Liver (tissue), 10 donors: ENCODE measurements at places on chromosomes 3 and 15. TPM values are rescaled to one million over a fixed set of nuclear protein-coding genes. Genes with fewer than 3 reads are reported as not detected.

DNA sequence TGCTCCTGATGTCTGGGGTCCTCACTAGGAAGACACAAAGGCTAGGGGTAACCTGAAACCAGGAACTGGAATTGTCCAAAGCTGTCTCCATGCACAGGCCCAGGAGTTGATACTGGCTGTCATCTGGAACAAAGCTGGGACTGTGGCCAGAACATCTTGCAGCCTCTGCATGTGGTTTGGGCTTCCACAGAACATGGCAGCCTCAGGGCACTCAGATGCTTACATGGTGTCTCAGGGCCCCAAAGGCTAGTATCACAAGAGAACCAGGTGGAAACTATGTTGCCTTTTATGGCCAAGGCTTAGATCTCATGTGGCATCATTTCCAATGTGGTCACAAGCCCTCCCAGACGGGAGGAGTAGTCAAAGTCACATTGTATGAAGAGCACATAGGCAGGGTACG, 335.2 kb upstream of the TRIM42 start:
- no peaks in the 10 kb centered on the region for H3K36me3 ChIP-seq
- H3K27me3 ChIP-seq: no peaks in the 10 kb centered on the region

- H3K27ac ChIP-seq: no peak overlapping the region
- H3K36me3 ChIP-seq: no peaks in the 10 kb centered on the region
- no peaks in the 10 kb centered on the region for H3K27me3 ChIP-seq
- no peak for DNase-seq
Measured at GRCh38 chr15:38682861-38683260, 118.2 kb upstream of the RASGRP1 start.

DNA sequence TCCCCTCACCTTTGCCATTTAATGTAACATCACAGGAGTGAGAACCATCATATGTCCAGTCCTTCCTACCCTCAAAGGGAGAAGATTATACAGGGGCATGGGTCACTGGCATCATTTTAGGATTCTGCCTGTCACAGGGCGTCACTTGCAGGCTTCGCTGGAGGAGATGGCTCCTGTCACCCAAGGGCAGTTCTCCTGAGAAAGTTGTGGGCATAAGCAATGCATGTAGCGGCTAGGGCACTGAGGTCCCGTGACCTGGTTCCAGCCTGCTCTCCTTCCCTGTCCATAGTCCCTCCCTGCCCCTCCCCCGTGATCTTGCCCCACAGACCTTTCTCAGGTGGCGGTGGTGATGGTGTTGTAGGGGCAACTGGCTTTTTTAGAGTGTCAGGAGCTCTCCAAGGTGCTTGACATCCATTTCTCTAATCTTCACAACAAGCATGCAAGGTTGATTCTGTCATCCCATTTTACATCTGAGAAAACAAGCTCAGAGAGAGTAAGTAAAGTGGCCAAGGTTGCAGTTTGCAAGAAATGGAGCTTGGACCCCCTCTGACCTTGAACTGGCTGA, 241.5 kb upstream of the CTDSPL start:
- no peaks in the 10 kb centered on the region for H3K36me3 ChIP-seq
- H3K27ac ChIP-seq: no peak overlapping the region
- no peak for DNase-seq
- H3K4me3 ChIP-seq: no peak overlapping the region

DNA sequence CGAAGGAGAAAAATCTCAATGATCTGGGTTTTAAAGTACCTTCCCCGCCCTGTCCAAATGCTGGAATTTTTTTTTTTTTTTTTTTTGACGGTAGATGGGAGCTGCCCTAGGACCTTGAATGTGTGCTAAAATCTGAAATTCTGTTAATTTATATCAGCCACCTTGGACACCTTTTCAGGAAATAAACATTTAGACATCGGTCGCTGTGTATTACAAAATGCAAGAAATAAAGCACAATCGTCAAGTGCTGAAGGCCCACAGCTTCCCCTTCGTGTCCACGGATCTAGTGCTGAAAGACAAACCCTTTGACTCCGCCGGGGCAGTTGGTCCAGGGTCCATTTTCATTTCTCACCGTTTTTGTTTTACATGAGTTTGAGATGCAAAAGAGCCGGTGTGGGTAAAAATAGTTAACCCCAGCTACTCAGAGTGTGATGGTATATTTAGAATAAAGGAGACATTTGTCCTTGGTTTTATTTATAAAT, 90.2 kb upstream of the CHD2 start:
- peak overlapping the region; percentile 100 for H3K27ac ChIP-seq
- H3K4me3 ChIP-seq: peak overlapping the region; percentile 54

DNA sequence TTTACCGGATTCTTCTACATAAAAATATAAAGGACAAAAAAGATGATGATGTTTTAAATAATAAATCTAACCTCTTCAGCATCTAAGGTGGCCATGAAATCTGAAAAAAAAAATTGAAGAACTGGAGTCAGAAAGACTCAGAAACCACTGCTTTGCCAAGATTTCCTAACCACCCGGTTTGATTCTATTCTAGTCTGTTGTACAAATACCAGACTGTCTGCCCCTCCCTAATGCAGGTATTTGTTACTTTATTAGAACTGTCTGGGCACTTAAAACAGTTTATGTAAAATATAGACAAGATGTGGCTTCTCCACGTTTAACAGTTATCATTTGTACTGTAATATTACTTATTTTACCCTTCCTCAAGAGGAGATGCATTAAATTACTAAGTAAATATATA, 48.8 kb downstream of the UACA start:
- no peaks in the 10 kb centered on the region for H3K27me3 ChIP-seq
- H3K4me1 ChIP-seq: peaks cover 2% of the 10 kb centered on the region
- no peak overlapping the region for H3K27ac ChIP-seq
- H3K4me3 ChIP-seq: no peak overlapping the region
- no peak for DNase-seq

CLDN16 gene
- 0.89 TPM for total RNA-seq

SEMA6D gene
- total RNA-seq: 4.5 TPM

DNA sequence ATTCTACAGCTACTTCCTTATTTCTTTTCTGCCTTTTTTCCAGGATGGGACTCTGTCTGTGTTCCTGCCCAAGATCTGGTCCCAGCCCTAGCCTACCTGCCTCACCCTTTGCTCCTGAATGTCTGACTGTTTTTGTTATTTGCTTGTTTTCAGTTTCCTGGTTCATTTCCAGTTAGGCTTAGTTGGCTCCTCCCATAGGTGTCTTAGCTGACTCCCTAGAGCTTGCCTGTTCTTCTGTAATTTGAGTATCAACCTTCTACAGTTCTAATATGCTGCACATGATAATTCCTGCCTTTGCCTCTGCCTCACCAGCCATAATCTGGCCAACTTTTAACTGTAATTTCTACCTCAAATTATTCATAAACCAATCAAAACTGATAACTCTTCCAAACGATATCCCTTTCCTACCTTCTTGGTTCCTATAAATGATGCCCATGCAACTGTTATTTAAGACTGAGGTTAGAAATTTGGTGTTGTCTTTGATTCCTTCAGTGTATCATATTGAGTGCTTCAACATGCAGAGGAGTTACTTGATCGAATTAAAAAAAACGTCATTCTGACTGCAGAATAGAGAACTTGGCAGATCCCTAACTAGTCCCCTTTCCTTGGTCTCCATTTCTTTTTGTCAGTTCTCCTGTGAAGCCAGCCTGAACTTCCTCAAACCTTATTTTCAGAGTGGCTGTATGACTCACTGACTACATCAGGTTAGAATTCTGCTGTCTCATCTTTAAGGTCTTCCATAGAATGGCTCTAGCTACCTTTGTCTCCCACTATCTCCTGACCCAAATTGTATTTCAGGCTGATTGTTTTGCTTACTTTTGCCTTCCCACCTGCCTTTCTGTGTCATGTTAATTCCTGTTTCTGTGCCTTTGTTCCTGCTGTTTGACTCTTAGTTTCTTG, 8.4 kb downstream of the GOLM2 start:
- H3K36me3 ChIP-seq: no peaks in the 10 kb centered on the region
- no peak for DNase-seq
- H3K4me1 ChIP-seq: no peaks in the 10 kb centered on the region
- H3K27ac ChIP-seq: peak overlapping the region; percentile 27
- H3K4me3 ChIP-seq: no peak overlapping the region

GRCh38 chr3:78986416-78987101, 781.2 kb downstream of the ROBO1 start:
- DNase-seq: no peak
- no peak overlapping the region for H3K4me3 ChIP-seq
- H3K27ac ChIP-seq: no peak overlapping the region
- no peaks in the 10 kb centered on the region for H3K36me3 ChIP-seq

GRCh38 chr15:55766676-55767075, 23.7 kb upstream of the PRTG start:
- no peak for DNase-seq
- H3K4me3 ChIP-seq: no peak overlapping the region
- H3K4me1 ChIP-seq: no peaks in the 10 kb centered on the region
- H3K27me3 ChIP-seq: no peaks in the 10 kb centered on the region

GRCh38 chr3:43549626-43550290, 72.1 kb downstream of the ANO10 start:
- no peak overlapping the region for H3K4me3 ChIP-seq
- no peaks in the 10 kb centered on the region for H3K4me1 ChIP-seq
- H3K27ac ChIP-seq: no peak overlapping the region
- DNase-seq: no peak
- H3K36me3 ChIP-seq: no peaks in the 10 kb centered on the region
- no peaks in the 10 kb centered on the region for H3K27me3 ChIP-seq

DNA sequence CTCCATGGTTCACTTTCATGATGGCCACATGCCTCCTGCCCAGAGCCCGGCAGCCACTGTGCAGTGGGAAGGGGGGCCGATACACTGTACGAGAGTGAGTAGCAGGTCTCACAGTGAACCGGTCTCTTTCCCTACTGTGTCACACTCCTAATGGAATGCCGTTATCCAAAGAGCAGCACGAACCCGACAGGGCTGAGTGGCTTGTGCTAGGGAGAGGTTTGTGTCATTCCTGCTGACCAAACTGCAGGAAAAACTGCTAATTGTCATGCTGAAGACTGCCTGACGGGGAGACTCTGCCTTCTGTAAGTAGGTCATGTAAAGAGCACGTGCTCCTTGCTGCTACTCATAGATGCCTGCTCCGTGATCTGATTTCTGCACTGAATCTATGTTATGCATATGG, 105.1 kb downstream of the ARPP21 start:
- no peak overlapping the region for H3K27ac ChIP-seq
- no peak overlapping the region for H3K4me3 ChIP-seq
- H3K36me3 ChIP-seq: no peaks in the 10 kb centered on the region
- H3K27me3 ChIP-seq: no peaks in the 10 kb centered on the region

DNA sequence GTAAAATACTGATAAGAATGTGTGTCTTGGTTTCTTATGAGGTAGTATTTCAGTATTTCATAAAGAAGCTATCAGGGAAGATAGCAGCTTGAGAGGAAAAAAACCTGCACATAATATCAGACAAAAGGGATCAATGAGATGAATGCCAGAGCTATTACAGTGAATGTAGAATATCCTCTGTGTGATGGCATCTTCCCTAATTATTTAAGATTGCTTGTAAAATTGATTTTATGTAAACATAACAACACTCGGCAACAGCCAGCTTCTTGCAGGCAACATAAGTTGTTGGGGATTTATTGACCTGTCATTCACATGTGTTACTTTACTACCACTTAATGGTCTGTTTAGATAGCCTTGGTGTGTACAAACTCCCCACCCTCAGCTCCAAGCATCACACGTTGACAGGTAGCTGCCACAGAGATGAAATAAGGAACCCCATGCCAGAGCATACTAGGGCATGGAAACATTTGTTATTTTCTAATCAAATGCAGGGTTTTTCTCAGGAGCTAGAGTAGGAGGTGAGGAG, 49.2 kb upstream of the RARB start:
- no peaks in the 10 kb centered on the region for H3K27me3 ChIP-seq
- H3K27ac ChIP-seq: no peak overlapping the region
- no peak for DNase-seq

- DNase-seq: no peak
- no peaks in the 10 kb centered on the region for H3K4me1 ChIP-seq
- no peaks in the 10 kb centered on the region for H3K27me3 ChIP-seq
- no peaks in the 10 kb centered on the region for H3K36me3 ChIP-seq
- no peak overlapping the region for H3K4me3 ChIP-seq
Measured at GRCh38 chr15:39230205-39230907, 350.5 kb upstream of the THBS1 start.

GRCh38 chr3:172965256-172965655, 175.8 kb downstream of the SPATA16 start:
- H3K4me3 ChIP-seq: no peak overlapping the region
- no peaks in the 10 kb centered on the region for H3K4me1 ChIP-seq
- H3K27ac ChIP-seq: no peak overlapping the region
- no peaks in the 10 kb centered on the region for H3K27me3 ChIP-seq
- no peak for DNase-seq

DNA sequence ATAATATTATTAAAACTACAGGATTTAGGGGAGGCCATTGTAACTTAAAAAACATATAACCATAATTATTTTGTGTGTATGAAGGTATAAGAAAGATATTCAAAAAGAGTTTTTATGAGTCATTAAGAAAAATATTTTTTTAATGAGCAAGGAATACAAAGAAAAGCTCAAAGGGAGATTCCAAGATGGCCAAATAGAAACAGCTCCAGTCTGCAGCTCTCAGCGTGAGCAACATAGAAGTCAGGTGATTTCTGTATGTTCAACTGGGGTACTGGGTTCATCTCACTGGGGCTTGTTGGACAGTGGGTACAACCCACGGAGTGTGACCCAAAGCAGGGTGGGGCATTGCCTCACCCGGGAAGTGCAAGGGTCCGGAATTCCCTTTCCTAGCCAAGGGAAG, 336.1 kb downstream of the TBL1XR1 start:
- no peaks in the 10 kb centered on the region for H3K27me3 ChIP-seq
- no peak overlapping the region for H3K27ac ChIP-seq
- H3K36me3 ChIP-seq: no peaks in the 10 kb centered on the region
- DNase-seq: no peak
- no peak overlapping the region for H3K4me3 ChIP-seq

PTPRG gene
- 35.6 TPM for total RNA-seq

- H3K4me3 ChIP-seq: no peak overlapping the region
- H3K36me3 ChIP-seq: no peaks in the 10 kb centered on the region
- H3K27ac ChIP-seq: no peak overlapping the region
- no peak for DNase-seq
Measured at GRCh38 chr3:63167113-63167512, 111.0 kb upstream of the SYNPR start.

DNA sequence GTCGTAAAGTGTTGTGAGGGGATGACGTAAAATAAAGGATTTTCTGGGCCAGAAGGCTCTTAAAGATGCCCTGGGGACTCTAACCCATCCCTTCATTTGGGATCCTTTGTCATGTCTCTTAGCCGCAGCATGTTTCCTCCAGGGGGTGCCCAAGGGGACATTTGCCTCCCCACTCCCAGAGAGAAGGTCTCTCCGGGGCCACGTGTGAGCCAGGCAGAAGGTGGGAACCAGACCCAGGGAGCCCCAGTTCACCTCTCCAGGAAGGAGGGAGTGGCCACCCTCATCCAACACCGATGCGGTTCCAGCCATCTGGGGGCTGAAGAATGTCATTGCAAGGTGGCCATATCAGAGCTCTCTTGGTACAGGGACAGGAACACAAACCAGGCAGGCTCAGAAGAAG, 25.2 kb downstream of the ST8SIA2 start:
- H3K4me3 ChIP-seq: no peak overlapping the region
- H3K36me3 ChIP-seq: no peaks in the 10 kb centered on the region
- no peak for DNase-seq
- H3K27me3 ChIP-seq: peaks cover 5% of the 10 kb centered on the region
- H3K4me1 ChIP-seq: no peaks in the 10 kb centered on the region
- no peak overlapping the region for H3K27ac ChIP-seq
